ENCODE measurements at places on chromosomes 11 and 22.

- DNase-seq = no peak
These were observed 1.9 kb downstream of the KCNQ1 start for GRCh38 chr11:2446590-2447252.

- DNase-seq = no peak
These were observed 15.5 kb upstream of the CEP295 start for GRCh38 chr11:93645938-93646337.

DNA sequence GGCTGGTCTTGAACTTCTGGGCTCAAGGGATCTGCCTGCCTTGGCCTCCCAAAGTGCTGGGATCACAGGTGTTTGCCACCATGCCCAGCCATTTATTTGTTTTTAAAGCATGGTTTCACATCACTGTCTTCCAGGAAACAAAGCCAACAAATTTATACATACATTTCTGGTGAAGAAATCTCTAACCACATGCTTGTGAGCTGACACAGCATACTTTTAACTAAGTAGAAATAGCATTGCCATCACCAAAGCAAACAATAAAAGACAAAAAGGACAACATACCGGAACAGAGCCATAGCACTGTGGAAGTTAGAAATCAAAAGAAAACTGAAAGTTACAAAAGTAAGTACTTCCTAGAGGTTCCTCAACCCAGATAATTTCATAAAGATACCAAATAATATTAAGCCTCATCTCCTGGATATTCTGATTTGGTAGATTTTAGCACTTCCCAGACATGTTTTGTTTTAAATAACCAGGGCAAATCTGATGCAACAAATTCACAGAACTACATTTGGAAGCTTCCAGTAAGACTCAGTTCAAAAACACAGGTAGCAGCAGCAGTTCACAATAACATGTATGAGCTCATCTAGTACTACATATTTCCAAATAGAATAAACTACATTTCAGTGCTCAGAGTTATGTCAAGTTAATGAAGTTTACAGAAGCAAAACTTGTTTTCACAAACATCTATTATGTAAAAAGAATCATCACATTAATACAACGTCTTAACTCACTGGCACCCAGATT, 70.6 kb downstream of the RRAS2 start:
- DNase-seq = no peak

GRCh38 chr22:39688186-39688785, 117.7 kb downstream of the CACNA1I start:
- no peak for DNase-seq

DNA sequence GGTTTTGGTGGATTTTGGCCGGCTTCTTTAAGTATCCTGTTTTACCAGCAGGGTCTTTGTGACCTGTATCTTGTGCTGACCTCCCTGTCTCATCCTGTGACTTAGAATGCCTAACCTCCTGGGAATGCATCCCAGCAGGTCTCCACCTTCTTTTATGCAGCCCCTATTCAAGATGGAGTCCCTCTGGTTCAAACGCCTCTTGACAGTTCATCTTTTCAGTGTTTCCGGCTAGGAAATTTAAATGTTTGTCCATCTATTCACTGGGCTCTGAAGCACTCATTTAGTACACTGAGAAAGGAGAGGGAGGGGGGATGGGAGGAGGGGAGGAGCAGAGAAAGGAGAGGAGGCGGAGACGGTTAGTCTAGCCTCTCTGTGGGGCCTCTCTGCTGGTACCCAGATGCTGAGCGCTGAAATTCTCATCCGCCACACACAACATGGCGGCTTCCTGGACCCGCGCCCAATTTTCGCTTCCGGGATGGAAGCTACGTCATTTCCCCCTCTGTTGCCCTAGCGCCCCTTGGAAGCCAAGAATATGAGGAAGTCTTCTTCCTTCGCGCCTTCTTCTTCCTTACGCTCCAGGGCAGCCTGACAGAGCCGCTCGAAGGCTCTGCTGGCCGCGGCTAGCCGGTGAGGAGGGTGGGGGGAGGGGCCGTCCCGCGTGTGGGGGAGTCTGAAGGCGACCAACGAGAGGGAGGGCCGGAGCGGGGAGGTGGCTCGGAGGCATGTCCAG, 69.0 kb upstream of the SYT13 start:
- DNase-seq = peak; percentile 92

GRCh38 chr22:32803020-32803737, 1.7 kb downstream of the TIMP3 start:
- DNase-seq = no peak

DNA sequence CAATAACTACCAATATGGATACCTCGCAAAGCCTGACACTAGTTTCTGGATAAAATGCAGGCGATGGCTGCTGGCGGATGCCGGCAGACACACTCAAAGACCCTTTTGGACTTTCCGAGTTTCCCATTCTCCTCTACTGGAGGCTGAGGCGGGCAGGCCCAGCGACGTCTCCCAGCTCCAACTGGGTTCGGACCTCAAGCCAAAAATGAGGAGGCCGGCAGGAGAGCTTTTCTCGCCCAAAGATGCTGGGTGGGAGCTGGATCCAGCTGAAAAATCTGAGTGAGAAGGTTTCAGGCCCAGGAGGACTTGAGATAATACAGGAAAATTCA, 428 bp upstream of the FEZ1 start:
- DNase-seq = no peak

GRCh38 chr11:32087597-32087996, 3.3 kb upstream of the RCN1 start:
- no peak for DNase-seq

GRCh38 chr11:30322191-30322590, 713 bp upstream of the ARL14EP start:
- DNase-seq = no peak

DNA sequence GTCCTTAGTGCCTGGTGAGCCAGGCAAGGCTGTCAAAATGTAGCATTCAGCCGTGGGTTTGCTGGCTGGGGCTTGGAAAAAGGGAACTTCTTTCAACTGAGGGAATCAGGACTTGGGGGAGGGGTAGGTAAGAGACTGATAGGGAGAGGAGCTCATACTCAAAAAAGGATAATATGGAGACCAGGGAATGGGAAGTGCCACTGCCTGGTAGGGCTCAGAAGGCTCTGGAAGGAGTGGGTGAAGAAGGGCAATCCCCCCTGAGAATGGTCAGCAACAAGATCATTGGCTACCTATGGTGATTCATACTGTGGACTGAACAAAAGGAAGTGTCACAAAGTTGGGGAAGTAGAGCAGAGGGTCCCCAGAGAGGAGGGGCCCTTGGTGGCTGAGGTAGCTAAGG, 1.9 kb downstream of the CNGA4 start:
- DNase-seq = no peak

- DNase-seq = no peak
These were observed 32.1 kb upstream of the BAIAP2L2 start for GRCh38 chr22:38142606-38143005.

DNA sequence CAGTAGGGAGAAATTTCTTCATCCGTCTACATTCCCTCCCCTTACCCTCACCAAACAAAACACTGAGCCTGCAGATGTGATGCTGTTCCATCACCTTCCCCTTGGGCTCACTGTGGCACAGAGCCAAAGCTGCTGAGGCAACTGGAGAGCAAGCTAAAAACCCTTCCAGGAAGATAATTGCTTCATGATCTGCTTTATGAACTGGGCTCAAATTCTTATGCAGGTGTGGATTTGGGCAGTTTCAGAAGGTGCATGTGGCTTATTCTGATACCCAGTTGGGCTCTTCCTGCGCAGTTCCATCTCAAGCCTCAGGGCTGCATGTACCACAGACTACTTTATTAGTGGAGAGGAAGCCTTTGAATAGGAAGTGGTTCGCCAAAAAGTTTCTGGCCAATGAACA, 58.3 kb downstream of the AAMDC start:
- DNase-seq = no peak

DNA sequence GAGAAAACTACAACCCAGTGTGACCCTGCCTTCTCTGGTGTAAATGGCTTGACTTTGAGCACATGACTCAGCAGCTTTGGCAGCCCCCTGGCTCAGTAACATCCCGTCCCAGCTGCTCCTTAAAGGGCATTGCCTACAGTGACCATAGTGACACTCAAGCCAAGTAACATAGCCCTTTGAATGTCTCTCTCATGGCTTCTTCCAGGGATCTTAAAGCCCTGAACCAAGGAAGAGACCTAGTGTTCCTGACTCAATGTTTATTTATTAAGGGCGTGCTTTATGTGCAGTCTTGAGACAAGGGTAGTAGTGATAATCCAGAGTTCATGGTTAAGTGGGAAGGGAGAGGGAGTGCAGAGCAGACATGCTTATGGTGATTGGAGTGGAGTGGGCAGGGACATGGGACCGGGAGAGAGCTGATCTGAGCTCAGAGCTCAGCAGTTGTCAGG, 125.7 kb downstream of the PARVA start:
- DNase-seq = no peak

All from stimulated activated CD8-positive, alpha-beta memory T cell treated with anti-CD3 and anti-CD28 coated beads, Interleukin-4, amount 100 ng/mL, for 48 hours (primary cell).